ENCODE measurements at places on chromosomes 16 and 17.

- DNase-seq, result no peak
Measured at GRCh38 chr16:88599092-88599733, 29.0 kb downstream of the ZC3H18 start.

DNA sequence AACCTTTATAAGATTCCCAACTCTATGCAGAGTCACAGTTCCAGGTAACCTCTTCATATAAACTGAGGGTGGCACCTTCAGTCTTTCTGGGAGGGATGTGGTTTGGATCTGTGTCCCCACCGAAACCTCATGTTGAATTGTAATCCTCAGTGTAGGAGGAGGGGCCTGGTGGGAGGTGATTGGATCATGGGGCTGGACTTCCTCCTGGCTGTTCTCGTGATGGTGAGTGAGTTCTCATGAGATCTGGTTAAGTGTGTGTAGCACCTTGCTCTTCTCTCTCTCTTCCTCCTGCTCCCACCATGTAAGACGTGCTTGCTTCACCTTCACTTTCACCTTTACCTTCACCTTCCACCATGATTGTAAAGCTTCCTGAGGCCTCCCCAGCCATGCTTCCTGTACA is 30.5 kb downstream of the HS3ST2 start:
- no peak for DNase-seq

GRCh38 chr16:77406680-77407079 is 28.2 kb downstream of the ADAMTS18 start:
- no peak for DNase-seq

DNA sequence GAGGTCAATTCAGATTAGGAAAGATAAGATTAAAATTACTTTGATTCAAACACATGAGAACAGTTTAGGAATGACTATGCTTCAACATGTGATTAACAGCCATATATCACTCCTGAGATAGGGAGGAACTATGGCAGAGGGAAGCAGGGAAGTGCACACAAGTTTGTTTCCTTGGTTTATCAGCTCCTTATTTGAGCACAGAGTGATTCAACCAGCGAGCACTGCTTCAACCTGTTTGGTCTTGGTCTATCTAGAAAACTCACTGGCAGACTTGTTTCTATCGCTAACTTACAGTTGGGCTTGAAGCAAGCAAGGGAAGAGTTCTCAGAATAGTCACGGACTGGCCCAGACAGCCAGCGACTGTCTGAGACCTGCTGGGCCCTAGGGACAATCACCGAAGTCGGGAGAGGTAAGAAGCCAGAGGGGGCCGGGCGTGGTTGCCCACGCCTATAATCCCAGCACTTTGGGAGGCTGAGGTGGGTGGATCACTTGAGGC is 23.5 kb downstream of the TUBG1 start:
- peak; percentile 80 for DNase-seq

GRCh38 chr16:15854906-15855703 is 1.7 kb downstream of the MYH11 start:
- no peak for DNase-seq

GRCh38 chr16:10938796-10939648 is 3.2 kb downstream of the DEXI start:
- no peak for DNase-seq

- DNase-seq, result no peak
Measured at GRCh38 chr16:55655897-55656681, at the start of gene SLC6A2. Gene SLC6A2, plus strand, starts transcription at chr16:55655988. Its CDS starts 707 bp downstream, at chr16:55656695.

- no peak for DNase-seq
Measured at GRCh38 chr17:43755389-43755875, 3.2 kb downstream of the SOST start.

- no peak for DNase-seq
Measured at GRCh38 chr16:74951681-74952080, 33.2 kb downstream of the WDR59 start.

- no peak for DNase-seq
Measured at GRCh38 chr17:45436161-45436560, 3.5 kb upstream of the ARHGAP27 start.

All from hematopoietic multipotent progenitor cell treated with erythropoietin and hydrocortisone succinate and interleukin-3 and kit ligand, for 15 days (in vitro differentiated cells).